CD8-positive, alpha-beta memory T cell (primary cell): ENCODE measurements at places on chromosomes 1 and 21.

DNA sequence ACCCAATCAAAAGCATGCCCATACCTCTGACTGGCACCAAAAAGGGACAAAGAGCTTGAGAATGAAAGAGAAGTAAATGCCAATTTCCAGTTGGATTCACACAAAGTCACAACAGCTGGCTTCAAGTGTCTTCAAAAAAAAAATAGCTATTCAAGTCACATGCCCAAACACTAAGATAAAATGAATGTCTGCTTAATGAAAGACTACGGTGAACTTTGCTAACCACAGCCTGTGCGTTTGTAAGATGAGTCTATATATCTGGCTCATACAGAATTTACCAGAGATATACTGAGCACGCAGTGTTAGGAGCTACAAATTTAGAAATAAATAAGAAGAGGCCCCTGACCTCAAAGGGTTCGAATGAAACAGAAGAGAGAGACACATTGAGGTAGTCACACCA lies 73.2 kb downstream of the DAB1 start:
- DNase-seq = no peak

- DNase-seq = no peak
Measured at GRCh38 chr1:156100205-156100995, 14.1 kb upstream of the LMNA start.

DNA sequence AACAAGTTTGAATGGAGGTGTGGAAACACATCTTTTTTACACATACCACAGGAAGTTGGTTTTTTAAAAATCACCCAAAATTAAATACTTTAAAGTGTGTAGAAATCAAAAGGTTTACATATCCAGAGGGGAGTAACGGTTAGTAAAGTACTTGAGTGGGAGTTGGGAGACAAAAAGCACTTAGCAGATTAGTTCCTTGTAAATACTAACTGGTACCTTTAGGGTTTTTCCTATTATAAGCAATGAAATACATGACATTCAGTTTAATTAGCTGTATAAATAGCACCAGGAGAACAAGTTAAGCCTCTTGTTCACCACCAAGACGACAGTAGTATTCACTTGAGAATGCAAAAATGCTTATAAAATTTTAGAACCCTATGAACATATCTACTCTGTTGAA lies 23.7 kb upstream of the RAVER2 start:
- no peak for DNase-seq

- no peak for DNase-seq
Measured at GRCh38 chr1:69038379-69038778, 529.3 kb upstream of the LRRC7 start.

- DNase-seq = no peak
Measured at GRCh38 chr1:42757892-42758275, 8.9 kb downstream of the P3H1 start.

- DNase-seq = peak; percentile 36
Measured at GRCh38 chr1:175338387-175339135, 146.0 kb upstream of the KIAA0040 start.

- no peak for DNase-seq
Measured at GRCh38 chr1:35046730-35047129, 15.0 kb upstream of the ZMYM6 start.

GRCh38 chr1:26203642-26204318 lies 13.4 kb downstream of the CATSPER4 start:
- DNase-seq = no peak

DNA sequence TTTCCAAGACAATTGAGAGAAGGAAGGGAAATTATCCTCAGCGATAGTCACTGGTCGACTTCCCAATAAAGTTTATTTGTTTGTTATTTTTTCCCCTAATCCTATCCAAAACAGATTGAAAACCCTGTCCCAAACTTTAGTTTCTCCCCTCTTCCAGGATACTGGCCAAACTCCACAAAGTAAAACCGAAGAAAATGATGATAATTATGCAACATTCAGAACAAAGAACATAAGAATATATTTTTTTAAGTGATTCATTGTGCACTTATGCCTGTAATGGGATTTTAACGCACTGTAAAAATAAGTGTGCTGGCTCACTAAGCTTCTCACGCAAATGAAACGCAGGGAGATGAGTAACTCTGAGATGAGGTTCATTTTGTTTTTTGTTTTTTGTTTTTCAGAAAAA lies 6.0 kb downstream of the GLIS1 start:
- no peak for DNase-seq

DNA sequence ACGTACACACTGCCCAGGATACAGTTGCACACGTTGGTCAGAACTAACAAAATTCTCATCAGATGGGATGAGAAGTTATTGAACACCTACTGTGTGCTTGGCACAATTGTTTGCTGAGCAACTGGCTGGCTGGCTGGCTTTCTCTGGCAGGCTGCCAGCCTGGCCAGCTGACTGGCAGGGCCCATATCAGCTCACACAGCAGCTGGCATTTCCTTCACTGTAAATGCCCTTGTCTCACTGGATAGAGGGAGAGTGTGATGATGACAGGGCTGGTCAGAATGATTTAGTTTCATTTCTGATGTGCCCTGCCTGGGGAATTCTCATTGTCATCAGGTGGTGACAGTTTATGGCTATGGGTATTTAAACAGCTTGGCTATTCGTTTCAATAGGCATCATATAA lies 15.8 kb downstream of the CAMK2N1 start:
- no peak for DNase-seq

DNA sequence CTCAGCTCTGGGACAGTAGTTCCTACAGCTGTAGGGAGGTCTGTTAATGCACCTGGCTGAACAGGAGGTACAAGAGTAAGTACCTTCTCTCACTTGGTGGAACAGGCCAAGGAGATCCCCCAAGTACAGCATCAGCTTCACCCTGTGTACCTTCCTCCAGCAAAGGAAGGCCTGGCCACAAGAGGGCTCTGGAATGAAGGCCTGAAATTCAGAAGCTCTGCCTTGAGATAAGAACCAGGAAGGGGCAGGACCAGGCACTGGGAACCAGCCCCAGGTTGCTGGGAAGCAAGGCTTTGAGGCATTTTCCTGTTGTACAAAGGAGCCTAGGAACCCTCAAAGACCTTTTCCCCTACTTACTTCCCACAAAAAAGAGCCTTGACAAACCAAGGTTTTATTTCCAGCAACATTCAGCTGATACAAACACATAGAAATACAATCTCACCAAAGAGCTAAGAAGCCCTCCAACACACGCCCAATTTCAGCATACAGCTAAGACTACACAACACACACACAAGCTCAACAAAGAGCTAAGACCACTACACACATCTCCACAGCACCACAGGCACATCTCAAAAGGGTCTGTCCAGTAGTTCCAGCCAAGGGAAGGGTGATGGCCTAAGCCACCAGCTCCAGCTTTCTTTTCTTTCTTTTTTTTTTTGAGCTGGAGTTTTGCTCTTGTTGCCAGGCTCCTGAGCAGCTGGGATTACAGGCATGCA lies 23.5 kb downstream of the F11R start:
- peak; percentile 67 for DNase-seq

DNA sequence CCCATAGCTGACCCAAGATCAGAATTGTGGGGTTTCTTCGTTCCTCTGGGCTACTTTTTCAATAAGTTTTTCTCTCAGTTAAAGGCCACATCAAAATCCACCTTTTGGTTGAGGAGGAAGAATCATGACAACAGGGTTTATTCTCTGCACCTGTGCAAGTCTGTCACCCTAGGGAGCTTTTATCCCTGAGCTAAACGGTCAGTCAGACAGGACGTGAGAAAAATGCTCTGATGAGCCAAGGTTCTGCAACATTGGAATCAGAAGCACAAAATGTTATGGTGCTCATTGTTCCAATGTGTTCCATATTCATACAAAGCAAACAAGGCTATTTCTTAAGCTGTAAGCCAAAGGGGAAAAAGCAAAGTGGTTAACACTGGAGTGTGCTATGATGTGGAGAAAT lies 7.4 kb upstream of the ERICH3 start:
- no peak for DNase-seq

- DNase-seq = no peak
Measured at GRCh38 chr1:245579881-245580280, 425.1 kb downstream of the KIF26B start.

GRCh38 chr1:164163289-164163849 lies 395.6 kb upstream of the PBX1 start:
- no peak for DNase-seq

DNA sequence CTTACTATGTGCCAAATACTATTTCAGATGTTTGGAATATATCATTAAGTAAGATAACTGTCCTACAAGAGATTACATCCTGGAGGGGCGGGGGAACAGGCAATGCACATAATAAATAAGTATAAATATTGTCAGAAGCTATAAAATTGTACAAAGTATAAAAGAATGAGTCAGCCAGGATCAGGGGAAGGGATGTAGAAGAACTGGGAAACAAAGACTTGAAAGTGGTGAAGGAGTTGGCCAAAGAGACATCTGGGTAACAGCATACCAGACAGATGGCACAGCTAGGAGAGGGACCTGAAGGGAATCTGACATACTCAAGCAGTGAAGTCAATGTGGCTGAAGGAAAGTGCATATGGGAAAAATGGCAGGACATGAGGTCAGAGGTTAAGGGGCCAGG lies 53.9 kb downstream of the CYYR1 start:
- no peak for DNase-seq

DNA sequence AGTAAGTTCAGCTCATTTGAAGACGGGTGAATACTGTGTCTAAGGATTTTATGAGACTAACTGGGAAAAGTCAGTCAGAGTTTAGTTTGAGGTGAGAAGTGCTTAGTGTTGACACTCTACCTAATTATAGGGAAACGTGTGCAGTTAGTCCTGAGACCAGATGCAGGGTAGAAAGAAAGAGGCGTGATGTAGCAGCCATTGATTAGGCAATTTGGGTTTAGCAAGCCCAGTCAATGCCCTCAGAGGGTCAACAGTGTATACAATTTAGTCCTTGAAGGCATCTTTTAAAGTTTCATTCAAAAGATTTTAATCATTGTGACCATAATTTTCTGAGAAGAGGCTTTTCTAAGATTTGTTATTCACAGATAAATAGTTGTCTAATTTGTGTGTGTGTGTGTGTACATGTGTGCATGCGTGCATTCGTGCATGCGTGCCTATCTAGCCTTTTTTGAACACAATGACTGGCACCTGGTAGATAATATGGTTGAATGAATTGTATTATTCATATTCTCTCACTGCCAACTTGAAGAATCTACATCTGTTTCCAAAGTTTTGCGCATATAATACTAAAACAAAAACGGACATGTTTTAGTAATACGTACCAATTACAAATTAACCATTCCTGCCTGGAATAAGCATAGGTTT lies 332.9 kb downstream of the SRGAP2C start:
- DNase-seq = no peak

DNA sequence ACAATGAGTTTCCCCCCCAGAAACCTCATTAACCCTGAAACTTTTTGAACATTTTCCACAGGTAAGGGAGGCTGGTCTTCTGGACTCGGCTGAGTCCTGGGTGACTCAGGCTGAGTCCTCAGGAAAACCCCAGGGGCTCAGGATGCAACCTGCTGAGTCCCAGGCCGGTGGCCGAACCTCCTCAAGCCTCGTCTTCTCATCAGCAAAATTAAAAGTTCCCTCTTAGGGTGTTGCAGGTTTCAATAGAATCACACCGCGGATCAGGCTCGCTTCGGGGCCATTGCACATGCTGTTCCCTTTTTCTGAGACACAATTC lies 35.0 kb upstream of the GRHL3 start:
- no peak for DNase-seq
